ENCODE measurements at places on chromosomes 5 and 9.

GRCh38 chr5:55923865-55924500 is 70.8 kb downstream of the IL6ST start:
- no peak for DNase-seq

GRCh38 chr5:167658889-167659288 is 632.6 kb upstream of the WWC1 start:
- no peak for DNase-seq

DNA sequence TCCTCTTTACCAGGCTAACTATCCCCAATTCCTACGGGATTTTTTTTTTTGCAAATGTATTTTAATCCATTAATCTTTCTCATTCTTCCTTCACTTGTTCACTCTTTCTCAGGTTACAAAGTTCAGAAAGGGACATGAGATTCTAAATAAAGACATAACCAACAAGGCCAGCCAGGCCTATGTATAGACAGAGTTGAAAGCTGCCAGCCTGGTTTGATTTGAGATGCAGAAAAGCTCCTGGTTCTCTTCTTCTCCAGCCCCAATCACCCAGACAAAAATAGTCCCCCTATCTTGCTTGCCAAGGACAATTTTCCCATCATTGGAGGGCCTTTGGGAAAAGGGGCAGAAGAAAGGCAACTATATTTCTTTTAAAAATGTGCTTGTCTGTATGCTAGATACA is 398.8 kb downstream of the NFIB start:
- no peak for DNase-seq

DNA sequence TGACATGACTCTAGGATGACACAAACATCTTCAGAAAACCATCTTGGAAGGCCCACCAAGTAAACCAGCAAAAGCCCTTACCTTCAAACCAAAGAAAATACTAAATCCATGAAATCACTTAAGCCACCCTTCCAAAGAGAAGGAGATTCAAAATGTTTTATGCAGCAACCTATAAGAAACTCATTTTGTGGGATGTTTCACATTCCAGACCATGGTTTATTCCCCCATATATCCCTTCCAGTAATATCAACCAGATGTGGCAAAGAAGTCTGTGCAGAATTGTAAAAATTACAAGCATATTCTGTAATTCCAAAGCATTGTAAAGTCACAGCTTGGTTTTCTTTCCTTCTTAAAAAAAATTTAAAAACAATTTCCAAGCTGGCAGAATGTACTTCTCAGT is 117.4 kb downstream of the SLIT3 start:
- no peak for DNase-seq

GRCh38 chr5:68533571-68534084 is 318.1 kb downstream of the PIK3R1 start:
- no peak for DNase-seq

DNA sequence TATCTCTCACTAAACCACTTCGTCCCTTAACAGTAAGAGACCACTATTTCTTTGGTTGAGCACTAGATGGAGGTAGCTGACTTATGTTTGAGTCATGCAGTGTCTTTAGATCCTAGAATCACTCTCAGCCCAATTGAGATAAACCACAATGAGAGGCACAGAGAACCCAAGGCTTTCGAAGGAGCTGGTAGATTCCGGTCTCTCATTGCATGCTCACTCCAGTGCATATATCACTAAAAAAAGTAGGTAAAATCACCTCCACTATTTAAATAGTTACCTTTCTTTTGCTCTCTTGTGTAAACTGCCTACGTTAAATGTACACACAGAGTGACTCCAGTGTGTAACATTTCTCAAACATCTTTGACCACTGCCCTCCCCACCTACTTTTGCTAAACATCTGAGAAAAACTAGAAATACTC is 27.6 kb downstream of the ACTL7A start:
- no peak for DNase-seq

DNA sequence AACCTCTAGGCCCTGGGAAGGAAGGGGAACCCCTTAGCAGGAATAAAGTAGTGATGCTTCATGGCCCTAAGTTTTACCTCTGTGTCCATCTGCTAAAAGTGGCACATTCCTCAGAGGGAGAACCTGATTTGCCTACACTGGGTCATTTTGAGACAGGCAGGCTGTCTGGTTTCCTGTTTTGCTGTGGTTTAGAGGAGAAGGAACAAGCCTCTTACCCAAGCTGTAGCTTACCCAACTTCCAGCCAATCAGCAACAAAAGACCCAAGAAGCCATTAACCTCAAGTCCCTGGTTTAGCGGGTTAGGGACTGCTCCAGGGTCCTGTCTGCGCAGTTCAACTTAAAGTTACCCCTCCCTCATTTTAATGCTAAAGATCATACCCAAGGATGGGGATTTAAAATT is 411.0 kb downstream of the MAT2B start:
- no peak for DNase-seq

DNA sequence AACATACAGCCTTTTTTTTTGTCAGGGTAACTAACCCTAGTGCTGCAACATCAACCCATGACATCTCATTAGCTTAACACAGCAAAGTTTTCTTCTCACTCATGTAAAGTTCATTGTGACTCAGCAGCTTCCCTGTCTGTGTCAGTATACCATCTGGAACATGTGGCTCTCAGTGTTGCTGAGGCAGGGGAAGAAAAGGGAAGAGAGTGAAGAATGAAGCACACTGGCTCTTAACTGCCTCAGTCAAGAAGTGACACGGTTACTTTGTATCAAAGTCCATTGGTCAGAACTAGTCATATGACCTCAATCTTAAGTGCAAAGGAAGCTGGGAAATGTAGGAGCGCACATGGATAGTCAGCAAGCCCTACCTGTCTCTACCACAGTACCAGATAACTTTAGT is 185.0 kb upstream of the ELL2 start:
- DNase-seq: no peak

DNA sequence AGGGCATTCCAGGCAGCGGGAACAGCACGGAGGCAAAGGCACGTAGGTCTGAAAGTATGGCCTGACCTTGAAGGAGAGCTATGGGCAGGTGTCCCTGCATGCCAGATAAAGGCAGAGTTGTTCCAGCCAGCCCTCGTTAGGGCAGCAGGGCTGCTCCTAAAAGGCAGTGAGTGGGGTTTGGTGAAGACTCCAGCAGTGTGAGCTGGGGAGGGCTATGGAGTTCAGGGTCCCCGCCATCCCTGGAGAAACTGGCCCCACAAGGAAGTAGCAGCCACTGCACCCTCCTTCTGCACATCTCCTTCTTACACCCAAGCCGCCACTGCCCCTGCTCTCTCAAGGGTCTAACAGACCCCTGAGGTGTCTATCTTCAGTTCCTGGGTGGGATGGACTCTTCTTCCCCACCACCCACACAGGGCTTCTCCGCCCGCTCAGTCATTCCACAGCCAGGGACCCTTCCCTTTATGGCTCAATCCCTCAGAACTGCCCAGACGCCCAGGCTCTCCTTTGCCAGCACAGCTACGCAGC is 1.4 kb downstream of the AKNA start:
- no peak for DNase-seq

- no peak for DNase-seq
Measured at GRCh38 chr9:127175764-127176163, 53.3 kb upstream of the ANGPTL2 start.

DNA sequence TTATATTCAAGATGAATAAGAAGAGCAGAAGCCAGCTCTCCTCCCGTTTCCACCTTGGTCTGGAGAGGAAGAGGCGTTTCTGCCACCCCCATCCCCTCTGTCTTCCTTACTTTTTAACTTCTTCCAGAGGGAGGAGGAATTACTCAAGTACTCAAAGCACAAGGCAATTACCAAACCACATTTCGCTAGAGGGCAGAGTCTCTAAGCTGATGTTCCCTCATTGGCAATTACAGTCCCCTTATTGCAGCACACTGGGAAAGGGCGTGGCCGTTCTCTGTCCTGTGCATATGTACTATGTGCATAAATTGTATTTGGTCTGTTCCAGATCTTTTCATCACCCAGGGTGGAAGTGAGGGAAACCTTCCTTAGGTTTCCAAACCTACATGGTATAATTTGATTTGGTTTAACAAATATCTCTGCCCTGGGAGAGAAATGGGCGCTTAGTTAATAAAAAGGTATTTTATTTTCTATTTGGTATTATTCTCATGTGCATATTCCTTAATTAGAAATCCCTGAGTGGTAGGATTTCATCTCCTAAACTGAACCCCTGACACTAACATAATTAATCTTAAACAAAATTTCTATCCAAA is 29.8 kb upstream of the ALDOB start:
- DNase-seq: peak; percentile 32

DNA sequence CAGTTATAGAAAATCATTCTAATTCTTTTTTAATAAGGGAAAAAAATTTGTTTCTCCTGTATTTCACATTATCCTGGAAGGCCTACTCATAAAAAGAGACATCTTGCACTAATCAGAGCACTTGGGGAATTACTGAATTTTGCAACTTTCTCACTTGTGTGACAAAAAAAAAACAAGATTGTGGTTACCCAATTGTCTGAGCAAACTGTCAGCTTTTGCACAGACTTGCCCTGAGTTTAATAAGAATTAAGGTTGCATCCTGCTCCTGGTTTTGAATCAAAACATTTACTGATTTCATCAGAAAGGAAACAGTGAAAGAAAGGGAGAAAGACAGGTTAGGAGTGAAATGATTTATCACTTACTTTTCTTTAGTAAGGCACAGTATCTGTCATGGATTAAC is 10.6 kb upstream of the SH3RF2 start:
- DNase-seq: peak; percentile 43

GRCh38 chr5:101047181-101047580 is 144.1 kb upstream of the ST8SIA4 start:
- DNase-seq: no peak

GRCh38 chr5:25573691-25574090 is 928.9 kb upstream of the CDH10 start:
- no peak for DNase-seq

DNA sequence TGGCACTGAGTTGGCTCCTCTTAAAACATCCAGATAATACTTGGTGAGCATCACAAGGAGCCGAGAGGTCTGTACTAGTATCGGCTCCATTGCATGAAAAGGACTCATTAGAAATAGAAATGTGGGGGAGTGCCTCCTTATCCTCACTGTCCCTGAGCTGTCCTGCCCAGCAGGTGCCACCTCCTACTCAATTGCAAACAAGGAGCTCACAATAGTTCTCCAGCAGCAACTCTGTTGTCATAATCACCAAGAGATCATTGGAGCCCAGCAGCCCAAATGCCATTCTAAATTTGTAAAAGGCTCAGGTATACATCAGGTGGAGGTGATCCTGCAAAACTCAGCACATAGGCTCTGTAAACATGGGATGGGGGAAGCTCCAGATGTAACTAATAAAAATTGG is 99.1 kb downstream of the PLK2 start:
- DNase-seq: no peak
